Stimulated activated CD4-positive, alpha-beta T cell treated with anti-CD3 and anti-CD28 coated beads, Interleukin-2, amount 100 ng/mL, for 48 hours (primary cell): ENCODE measurements at places on chromosomes 3 and 15.
A peak's percentile ranks its signal among the peaks of the same experiment; 100 is the strongest.

- no peak for DNase-seq
These were observed 5.5 kb downstream of the GATA2 start for GRCh38 chr3:128487538-128487812.

DNA sequence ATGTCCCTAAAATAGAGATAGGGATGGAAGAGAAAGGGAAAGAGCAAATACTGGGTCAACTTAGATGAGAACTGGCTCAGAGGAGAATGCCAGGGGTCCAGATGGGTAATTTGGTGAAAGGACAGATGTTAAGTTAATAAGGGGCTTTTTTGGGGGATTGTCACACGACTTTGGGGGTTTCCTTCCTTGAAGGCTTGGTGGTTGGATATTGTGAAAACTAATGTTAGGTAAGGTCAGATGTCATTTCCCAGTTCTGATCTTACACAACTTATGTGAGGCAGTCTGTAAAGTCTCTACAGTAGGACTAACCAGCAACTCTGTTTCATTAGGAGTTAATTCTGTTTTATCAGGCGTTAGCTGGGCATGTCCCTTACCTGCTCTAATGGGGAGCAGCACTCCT is 231.1 kb downstream of the NR2F2 start:
- no peak for DNase-seq

DNA sequence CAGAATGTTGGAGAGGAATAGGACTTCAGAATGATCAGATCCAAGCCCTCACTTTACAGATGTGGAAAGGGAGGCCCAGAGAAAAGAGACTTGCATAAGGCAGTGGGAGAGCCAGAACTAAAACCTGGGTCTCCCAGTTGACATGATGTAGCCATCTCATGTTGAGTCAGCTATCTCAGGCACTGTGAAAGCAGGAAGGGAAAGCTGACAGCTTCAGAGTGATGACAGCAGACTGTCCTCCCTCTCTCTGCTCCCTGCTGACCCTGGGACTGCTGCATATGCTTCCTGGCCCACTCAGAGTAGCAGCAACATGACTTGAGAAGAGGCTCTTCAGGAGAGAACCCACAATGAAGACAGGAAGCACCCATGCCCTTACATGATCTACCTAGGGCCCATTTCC is 14.7 kb downstream of the FHIT start:
- no peak for DNase-seq

DNA sequence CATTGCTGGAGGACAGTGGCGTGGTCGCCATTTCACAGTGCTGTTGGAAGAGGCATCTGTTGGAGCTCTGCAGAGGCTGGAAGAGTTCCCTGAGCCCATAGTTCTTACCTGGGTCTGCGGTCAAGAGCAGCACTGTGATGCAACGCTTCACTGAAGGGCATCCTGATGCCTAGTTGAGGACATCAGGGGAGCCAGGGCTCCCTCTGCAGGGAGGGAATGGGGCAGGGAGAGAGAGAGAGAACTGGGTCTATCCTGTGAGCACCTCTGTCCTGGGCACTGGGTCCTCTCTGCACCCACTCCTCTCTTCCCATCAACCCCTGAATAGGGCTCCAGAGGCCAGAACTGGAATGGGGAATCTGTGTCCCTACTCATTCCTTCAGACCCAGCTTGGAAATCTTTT is 23.9 kb upstream of the MOBP start:
- no peak for DNase-seq

DNA sequence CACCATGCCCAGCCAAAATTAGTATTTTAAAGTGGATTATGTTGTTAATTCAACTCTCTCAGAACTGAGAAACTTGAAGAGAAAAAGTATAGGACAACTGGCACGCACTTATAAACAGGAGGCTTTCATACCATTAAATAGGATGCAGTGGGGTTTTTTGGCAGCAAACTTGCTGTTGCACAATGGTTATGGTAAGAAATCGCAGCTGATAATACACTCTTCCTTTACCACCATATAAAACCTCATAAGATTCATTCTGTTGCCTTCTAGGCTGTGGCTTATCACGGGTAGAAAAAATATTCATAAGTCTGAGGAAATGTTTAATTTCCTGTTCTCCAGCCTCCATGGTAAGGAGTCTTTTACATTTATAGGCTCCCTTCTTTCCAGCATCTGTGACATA is 95.3 kb downstream of the TMCO5A start:
- DNase-seq: no peak

DNA sequence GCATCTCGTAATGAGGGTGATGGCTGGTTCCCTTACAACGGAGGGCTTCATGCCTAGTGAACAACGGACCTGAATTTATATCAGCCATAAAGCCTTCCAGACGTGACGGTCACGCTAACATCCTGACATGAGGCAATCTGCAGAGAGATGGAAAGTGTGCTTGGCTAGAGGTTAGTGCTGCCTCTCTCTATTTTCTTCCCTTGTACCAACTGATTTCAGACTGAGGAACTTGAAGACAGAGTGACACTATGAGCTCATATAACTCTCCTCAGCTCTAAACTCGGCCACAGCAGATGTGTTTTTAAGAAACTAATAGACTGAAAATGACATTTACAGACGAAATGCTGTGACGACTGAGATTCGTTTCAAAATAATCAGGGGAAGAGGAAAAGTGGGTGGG is 122.4 kb downstream of the XXYLT1 start:
- no peak for DNase-seq

- no peak for DNase-seq
These were observed 5.7 kb downstream of the KLHL40 start for GRCh38 chr3:42690766-42691680.

GRCh38 chr3:58989163-58989562 is 60.7 kb downstream of the CFAP20DC start:
- no peak for DNase-seq

- no peak for DNase-seq
These were observed 60.4 kb downstream of the P3H2 start for GRCh38 chr3:190060192-190060775.

GRCh38 chr3:189324538-189325138 is 152.9 kb downstream of the TPRG1 start:
- peak; percentile 56 for DNase-seq

- DNase-seq: no peak
These were observed 362.1 kb downstream of the LRRC3B start for GRCh38 chr3:26984416-26985390.

DNA sequence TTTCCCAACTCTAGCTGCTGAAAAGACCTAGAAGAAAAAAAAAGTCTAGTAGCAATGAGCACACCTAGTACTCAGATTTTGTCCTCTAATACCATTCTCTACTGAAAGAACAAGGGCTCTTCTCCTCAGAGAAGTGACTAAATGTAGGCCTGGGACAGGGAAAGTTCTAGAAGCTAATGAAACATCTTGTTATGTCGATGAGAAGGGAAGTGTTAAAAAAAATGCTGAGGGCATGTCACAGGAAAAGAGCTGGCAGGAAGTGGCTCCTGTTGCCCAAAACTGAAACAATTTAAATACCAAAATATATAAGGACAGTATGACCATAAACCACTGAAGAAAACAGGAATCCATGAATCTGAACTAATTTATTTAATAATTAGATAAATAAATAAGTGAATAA is 581.4 kb upstream of the TBL1XR1 start:
- no peak for DNase-seq

- DNase-seq: no peak
These were observed 106.5 kb upstream of the SATB1 start for GRCh38 chr3:18531662-18532061.

DNA sequence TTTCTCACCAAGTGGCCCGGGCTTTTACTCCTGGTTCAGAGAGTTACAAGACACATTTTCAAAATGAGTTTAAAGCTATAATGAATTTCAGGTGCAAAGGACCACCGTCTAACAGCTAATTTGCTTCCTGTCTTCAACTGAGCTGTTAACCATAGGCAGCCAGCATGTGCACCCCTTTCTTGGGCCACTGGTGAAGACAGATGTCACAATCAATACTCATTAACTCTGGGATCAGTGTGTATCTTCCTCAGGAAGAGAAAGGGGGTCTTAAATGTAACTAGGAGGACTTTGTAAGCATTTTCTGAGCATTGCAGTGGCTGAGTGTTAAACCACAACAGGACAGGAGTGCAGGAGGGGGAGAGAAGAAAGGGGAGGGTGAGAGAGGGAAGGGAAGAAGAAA is 750.7 kb upstream of the CFAP20DC start:
- no peak for DNase-seq

DNA sequence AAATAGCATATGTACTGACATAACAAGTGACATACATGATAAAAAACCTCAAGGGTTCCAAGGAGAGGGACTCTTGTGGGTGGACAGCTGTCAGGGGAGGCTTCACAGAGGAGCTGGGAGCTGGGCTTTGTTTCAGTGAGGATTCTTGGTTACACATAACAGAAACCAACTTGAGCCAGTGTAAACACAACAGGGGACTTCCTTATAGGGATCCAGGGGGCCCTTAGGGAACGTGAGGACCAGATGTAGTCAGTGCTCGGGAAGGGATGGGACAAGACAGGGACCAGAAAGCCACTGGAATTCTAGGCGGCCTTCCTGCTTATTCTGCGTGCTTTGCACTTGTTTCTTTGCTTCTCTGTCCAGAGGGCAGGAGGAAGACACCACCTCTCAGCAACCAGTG is 34.9 kb downstream of the SNAPC5 start:
- DNase-seq: no peak

DNA sequence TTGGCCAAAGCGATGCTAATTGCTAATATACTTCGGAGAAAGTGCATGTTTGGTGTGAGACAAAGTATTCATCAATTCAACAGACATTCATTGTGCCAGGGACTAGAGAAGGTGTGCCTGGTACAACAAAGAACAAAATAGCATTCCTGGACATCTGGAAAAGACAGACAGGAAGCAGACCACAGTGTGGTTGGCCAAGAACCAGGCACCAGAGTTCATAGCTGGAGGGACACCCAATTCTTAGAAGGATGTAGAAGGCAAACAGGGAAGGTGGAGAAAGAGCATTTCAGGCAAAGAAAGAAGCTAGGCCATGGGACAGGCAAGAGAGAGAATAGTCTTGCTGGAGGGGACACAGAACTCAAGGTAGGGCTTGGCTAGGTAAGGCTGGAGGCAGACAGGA is 105.8 kb upstream of the ETV5 start:
- no peak for DNase-seq

DNA sequence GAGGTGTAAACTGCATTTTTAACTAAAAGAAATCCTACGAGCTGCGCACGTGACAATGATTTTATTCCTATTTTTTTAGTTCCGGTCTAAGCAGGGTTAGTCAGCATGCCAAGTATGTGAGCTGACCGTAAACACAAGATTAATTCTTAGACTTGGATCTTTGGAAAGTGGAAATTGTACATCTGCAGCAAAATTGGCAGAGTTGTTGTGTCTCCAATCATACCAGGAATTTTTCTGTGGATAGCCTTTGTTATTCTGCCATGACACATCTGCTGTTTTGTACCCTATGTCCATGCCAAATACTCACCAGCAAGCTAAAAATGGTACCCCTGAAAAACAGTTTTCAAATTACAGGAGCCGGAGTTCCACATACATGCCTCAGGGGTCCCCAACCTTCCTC is 562.5 kb downstream of the UNC13C start:
- DNase-seq: no peak

- DNase-seq: no peak
These were observed 23.9 kb downstream of the DPH6 start for GRCh38 chr15:35522061-35522460.

- DNase-seq: no peak
These were observed 630.9 kb upstream of the AGTR1 start for GRCh38 chr3:148066802-148067201.

DNA sequence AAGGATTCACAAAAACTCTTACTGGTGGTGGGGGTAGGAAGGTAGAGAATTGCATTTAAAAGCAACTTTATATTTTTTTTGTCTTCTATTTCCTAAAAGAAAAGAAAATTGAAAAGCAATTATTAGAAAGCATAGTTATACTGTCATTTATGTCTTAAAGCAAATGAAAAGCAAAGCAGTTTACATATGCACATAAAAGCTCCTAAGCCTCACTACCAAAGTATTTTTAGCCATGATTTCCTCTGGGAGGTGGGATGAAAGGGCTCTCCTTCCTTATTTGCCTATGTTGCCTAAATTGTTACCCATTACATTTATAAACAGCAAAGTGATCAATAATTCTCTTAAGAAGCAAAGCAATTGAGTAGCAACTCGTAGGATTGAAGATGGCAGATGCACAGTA is 7.0 kb downstream of the ZNF445 start:
- DNase-seq: no peak

DNA sequence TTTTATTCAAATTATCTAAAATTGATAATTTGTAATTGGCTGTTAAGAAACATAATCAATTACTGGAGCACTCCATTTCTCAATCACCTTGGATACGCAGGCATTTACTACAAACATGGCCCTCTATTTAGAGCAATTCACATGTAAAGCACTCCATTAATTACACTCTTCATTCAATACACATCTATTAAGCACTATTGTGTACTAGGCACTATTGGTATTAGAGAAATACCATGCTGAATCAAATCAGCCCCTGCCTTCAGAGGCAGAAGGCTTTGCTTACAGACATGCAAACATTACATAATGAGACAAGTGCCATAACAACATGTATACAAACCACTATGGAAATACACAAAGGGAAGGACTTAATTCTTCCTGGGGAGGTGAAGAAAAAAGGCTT is 69.1 kb downstream of the PEAK1 start:
- no peak for DNase-seq

DNA sequence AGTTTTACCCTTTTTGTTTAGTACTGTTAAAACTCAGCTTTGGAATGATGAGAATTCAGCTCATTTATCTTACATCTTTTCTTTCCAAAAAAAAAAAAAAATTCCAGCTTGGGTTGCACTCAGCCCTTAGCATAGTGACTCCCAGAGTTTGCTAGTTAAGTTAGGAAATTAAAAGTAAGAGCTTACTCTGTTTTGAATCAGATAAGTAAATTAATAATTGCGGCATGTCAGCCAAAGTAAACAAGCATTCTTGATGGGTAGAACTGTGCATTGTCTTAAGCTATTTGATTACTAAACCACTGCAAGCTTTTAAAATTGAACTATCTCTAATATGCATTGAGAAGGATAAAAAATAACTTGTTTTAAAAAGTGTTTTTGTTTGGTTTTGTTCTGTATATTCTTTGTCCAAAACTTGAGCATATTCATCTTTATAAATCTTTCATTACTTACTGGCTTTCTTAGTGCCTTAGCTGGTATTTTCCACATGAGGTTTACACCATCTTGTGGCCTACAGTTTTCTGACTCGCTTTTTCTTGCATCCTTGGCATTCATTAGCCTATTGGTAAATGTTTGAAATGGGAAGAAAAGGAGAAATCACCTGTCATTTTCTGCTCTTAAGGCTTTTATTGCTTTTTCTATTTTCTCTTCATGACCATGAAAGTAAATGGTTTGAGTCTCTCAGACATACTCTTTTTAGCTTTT is 107.6 kb downstream of the FILIP1L start:
- no peak for DNase-seq

DNA sequence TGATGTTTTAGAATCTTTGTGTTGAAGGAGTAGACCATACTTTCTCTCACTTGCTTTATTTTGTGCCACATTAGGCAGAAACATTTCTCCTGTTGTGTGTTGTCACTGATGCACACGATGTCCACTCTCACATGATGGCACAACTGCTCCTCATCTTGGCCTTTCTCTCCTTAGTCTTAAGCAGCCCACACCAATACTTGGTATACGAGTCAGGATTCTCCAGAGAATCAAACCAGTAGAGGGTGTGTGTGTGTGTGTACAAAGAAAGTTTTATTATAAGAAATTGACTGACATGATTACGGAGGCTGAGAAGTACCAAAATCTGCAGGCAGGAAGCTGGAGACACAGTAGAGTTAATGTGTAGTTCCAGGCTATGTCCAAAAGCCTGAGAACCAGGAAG is 187.1 kb downstream of the ALCAM start:
- no peak for DNase-seq

- no peak for DNase-seq
These were observed 604.9 kb upstream of the CFAP20DC start for GRCh38 chr3:59654480-59655417.

GRCh38 chr3:23275814-23276213 is 72.7 kb downstream of the UBE2E2 start:
- DNase-seq: no peak
